Activated T-helper 17 cell treated with anti-CD3 and anti-CD28 coated beads, Interleukin-2, amount 50 U/mL, for 72 hours (primary cell): ENCODE measurements at places on chromosomes 4 and X. TPM values are rescaled to one million over a fixed set of nuclear protein-coding genes. Genes with fewer than 3 reads are reported as not detected.

- peaks cover 5% of the 10 kb centered on the region for H3K27me3 ChIP-seq
- H3K4me3 ChIP-seq = no peak overlapping the region
- H3K4me1 ChIP-seq = no peaks in the 10 kb centered on the region
- ATAC-seq = no peak
- H3K27ac ChIP-seq = no peak overlapping the region
- H3K36me3 ChIP-seq = no peaks in the 10 kb centered on the region
Observed at GRCh38 chrX:38183596-38183995, 37.1 kb downstream of the SRPX start.

The PPP4R3C gene
- not detected for total RNA-seq

The ZNF711 gene
- total RNA-seq = 0.16 TPM

GRCh38 chrX:72057849-72058248 is 73.9 kb downstream of the RTL5 start:
- no peaks in the 10 kb centered on the region for H3K36me3 ChIP-seq
- no peaks in the 10 kb centered on the region for H3K27me3 ChIP-seq

DNA sequence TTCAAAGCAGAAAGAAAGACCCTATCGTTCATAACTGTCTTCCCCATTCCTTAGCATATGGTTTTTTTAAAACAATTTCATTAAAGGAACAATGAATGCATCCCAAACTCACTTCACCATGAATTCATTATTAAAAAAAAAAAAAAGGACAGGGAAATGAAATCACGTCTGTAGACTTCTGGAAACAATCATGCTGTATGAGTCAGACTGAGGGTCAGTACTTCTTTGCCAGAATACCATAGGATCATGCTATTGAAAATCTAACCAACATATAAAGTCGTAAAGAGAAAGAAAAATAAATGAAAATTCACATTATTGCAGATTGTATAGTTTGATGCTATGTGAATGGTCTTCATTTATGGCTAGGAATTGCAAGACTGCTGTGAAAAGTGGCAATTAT is 144.4 kb downstream of the PCDH18 start:
- H3K27me3 ChIP-seq = no peaks in the 10 kb centered on the region
- H3K36me3 ChIP-seq = no peaks in the 10 kb centered on the region
- no peak for ATAC-seq
- H3K27ac ChIP-seq = no peak overlapping the region

- no peaks in the 10 kb centered on the region for H3K27me3 ChIP-seq
- H3K4me3 ChIP-seq = no peak overlapping the region
- no peaks in the 10 kb centered on the region for H3K36me3 ChIP-seq
Observed at GRCh38 chr4:138500869-138501268, 258.7 kb upstream of the SLC7A11 start.

The ADH1B gene
- not detected for total RNA-seq

The PHOX2B gene
- total RNA-seq = not detected

GRCh38 chrX:18031726-18032375 is 170.8 kb upstream of the RAI2 start:
- H3K36me3 ChIP-seq = no peaks in the 10 kb centered on the region
- H3K27ac ChIP-seq = no peak overlapping the region
- no peaks in the 10 kb centered on the region for H3K4me1 ChIP-seq

DNA sequence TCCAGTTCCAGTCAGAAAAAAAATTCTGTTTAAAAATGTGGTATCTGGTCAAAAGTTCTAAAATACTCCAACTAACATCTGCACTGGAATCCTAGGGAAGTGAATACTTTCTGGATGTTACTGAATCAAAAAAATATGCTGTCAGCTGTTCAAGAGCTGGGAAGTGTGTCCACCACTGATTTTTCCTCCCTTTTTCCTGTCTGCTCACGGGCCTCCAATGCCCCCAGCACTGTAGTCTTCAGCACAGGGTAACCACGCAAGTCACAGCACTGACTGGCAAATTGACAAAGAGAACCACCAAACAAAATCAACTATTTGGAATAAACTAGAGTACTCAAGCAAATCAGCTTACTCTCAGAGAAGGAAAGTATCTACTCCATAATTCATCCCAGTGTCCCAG is 9.9 kb downstream of the VEGFC start:
- no peaks in the 10 kb centered on the region for H3K4me1 ChIP-seq
- no peak overlapping the region for H3K4me3 ChIP-seq
- H3K36me3 ChIP-seq = no peaks in the 10 kb centered on the region

The PACRGL gene
- total RNA-seq = 8.0 TPM

The MTMR8 gene
- total RNA-seq = 5.9 TPM

The USP46 gene
- 8.6 TPM for total RNA-seq

The SLC25A5 gene
- total RNA-seq = 290 TPM

GRCh38 chr4:5465529-5465928 is 242.8 kb downstream of the EVC2 start:
- no peaks in the 10 kb centered on the region for H3K4me1 ChIP-seq
- H3K27ac ChIP-seq = no peak overlapping the region
- no peaks in the 10 kb centered on the region for H3K36me3 ChIP-seq
- peaks cover 11% of the 10 kb centered on the region for H3K27me3 ChIP-seq

The AKAP4 gene
- not detected for total RNA-seq

DNA sequence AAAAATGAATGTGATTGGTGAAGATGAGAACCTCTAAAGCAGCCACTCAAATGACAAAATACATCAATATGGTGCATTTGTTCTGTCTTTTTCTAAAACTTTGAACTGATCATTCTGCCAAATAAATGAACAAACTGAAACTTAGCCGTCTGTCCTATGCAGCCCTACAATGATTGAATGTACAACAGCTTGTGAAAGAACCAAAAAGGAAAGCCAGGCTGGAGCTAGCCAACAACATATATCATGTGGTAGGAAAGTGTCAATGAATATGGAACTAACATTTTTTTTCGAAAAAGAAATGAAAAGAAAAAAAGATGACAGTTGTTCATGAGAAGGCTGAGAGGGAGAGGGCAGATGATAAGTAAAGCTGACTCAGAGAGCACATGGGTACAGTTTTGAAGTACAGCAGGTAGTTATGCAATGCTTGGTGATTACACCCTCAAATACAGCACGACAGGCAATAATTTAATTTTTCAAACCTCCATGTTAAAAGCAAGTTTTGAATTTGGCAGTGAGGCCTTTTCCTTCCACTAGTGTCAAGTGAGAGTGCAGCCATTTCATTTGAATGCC is 21.2 kb upstream of the SLC7A11 start:
- no peak overlapping the region for H3K27ac ChIP-seq
- no peak overlapping the region for H3K4me3 ChIP-seq
- ATAC-seq = no peak
- no peaks in the 10 kb centered on the region for H3K27me3 ChIP-seq

DNA sequence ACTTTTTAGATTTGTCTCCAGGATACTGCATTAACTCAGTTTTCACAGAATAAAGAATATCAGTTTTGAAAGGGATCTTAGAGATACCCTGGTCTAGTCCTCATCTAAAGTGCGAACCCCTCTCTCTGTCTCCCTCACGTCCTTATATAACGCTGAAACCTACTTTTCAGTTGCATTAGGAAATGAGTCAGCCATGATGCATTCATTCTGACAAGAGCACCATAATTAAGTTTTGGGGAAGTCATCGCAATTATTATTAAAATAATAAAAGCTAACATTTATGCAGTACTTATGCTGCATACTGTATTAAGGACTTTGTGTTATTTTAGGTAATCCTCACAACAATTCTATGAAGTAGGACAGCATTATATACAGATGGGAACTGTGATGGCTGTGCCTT is 116.1 kb downstream of the REELD1 start:
- H3K27me3 ChIP-seq = no peaks in the 10 kb centered on the region
- H3K4me3 ChIP-seq = no peak overlapping the region
- ATAC-seq = no peak
- H3K27ac ChIP-seq = no peak overlapping the region
- no peaks in the 10 kb centered on the region for H3K4me1 ChIP-seq
- H3K36me3 ChIP-seq = peaks cover 1% of the 10 kb centered on the region

DNA sequence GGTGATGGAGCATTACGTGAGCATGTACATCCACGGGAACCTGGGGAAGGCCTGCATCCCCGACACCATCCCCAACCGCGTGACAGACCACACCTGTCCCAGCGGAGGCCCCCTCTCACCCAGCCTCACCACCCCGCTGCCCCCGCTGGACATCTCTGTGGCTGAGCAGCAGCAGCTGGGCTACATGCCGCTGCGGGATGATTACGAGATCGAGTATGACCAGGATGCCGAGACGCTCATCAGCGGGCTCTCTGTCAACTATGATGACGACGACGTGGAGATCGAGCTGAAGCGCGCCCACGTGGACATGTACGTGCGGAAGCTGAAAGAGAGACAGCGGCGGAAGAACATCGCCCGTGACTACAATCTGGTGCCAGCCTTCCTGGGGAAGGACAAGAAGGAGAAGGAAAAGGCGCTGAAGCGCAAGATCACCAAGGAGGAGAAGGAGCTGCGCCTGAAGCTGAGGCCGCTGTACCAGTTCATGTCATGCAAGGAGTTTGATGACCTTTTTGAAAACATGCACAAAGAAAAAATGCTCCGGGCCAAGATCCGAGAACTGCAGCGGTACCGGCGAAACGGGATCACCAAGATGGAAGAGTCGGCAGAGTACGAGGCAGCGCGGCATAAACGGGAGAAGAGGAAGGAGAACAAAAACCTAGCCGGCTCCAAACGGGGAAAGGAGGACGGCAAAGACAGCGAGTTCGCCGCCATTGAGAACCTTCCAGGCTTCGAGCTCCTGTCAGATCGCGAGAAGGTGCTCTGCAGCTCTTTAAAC is 11.1 kb downstream of the TADA2B start:
- peaks cover 49% of the 10 kb centered on the region for H3K36me3 ChIP-seq
- no peaks in the 10 kb centered on the region for H3K27me3 ChIP-seq
- ATAC-seq = no peak
- H3K4me3 ChIP-seq = no peak overlapping the region

GRCh38 chrX:132592880-132593279 is 104.0 kb upstream of the MBNL3 start:
- no peaks in the 10 kb centered on the region for H3K27me3 ChIP-seq
- no peaks in the 10 kb centered on the region for H3K4me1 ChIP-seq
- no peaks in the 10 kb centered on the region for H3K36me3 ChIP-seq
- no peak overlapping the region for H3K27ac ChIP-seq

- no peak overlapping the region for H3K27ac ChIP-seq
- no peaks in the 10 kb centered on the region for H3K4me1 ChIP-seq
- H3K4me3 ChIP-seq = no peak overlapping the region
- H3K36me3 ChIP-seq = no peaks in the 10 kb centered on the region
Observed at GRCh38 chrX:104084534-104085277, 8.7 kb upstream of the TMSB15C start.

- no peaks in the 10 kb centered on the region for H3K36me3 ChIP-seq
- H3K27me3 ChIP-seq = no peaks in the 10 kb centered on the region
- peak overlapping the region; percentile 82 for H3K4me3 ChIP-seq
- H3K4me1 ChIP-seq = peaks cover 8% of the 10 kb centered on the region
- ATAC-seq = peak; percentile 6
Observed at GRCh38 chrX:45186643-45187026, 14.0 kb downstream of the DIPK2B start.

DNA sequence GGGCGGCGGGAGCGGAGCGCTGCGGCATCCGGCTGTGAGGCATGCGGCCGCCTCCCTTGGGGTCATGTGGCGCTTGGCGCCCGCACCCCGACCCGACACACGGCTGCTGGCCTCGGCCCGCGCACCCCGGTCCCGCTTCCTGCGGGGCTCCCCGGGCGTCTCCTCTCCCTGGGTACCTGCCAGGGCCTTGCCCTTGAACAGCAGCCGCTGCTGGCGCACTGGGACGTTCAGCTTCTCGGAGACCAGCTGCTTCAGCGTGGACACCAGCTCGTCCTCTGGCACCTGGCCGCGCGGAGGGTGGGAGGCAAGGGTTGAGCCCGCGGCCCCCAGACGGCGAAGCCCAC is 391 bp downstream of the UBL4A start:
- H3K36me3 ChIP-seq = peaks cover 35% of the 10 kb centered on the region
- H3K27ac ChIP-seq = no peak overlapping the region
- ATAC-seq = no peak
- H3K27me3 ChIP-seq = no peaks in the 10 kb centered on the region
- peak overlapping the region; percentile 66 for H3K4me3 ChIP-seq

GRCh38 chrX:7318241-7318640 is 170.3 kb upstream of the PUDP start:
- no peaks in the 10 kb centered on the region for H3K36me3 ChIP-seq
- H3K27me3 ChIP-seq = no peaks in the 10 kb centered on the region
- H3K27ac ChIP-seq = no peak overlapping the region
- no peaks in the 10 kb centered on the region for H3K4me1 ChIP-seq

GRCh38 chr4:83862471-83862870 is 326.6 kb downstream of the GPAT3 start:
- H3K4me1 ChIP-seq = no peaks in the 10 kb centered on the region
- no peak overlapping the region for H3K27ac ChIP-seq
- no peak for ATAC-seq

DNA sequence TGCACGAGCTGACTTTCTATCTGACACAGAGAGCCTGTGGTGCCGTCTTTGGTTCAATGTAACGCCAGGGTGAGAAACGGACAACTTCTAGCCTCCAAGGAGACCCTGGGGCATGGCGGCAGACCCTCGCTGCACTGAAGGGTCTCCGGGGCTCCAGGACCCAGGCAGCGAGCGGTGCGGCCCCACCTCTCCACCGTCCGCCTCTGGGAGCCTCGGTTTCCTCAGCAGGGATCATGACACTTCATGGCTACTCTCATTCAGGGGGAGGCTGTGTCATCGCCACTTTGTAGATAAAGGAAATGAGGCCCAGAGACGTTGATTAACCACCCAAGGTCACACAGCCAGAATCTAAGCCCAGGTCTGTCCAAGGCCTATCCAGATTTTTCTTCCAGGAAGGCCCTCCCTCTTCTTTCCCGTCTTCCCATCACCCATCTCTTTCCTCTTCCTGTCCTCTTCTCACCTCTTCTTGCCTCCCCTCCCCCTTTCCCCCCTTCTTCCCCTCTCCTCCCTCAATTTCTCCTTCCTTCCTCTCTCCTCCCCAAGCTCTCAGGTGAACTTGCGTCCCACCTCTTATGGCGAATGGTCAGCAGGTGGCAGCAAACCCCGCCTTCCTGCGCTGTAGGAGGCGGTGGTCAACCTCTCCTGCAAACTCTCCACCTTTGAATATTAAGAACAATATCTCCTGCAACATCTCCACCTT is 69.3 kb upstream of the HMX1 start:
- peak; percentile 45 for ATAC-seq
- no peaks in the 10 kb centered on the region for H3K4me1 ChIP-seq
- no peaks in the 10 kb centered on the region for H3K36me3 ChIP-seq
- no peak overlapping the region for H3K4me3 ChIP-seq
- no peaks in the 10 kb centered on the region for H3K27me3 ChIP-seq
